NCI-H446 (cell line): ENCODE measurements at places on chromosomes 7 and 10.

DNA sequence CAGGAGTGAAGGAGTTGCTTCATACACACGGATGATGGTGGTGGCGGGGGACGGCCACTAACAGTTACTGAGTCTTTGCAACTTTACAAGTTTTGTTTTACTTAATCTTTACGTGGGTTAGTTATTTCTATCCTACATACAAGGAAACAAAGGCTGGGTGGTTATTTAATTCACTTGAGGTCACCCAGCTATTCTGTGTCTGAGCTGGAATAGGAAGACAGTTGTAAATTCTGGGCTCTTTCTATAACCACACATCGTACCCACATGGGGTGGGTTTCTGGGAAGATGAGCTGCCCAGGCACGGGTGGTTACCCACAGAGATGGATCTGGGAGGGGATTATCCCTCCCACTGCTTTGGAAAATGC is 137.9 kb downstream of the ANLN start:
- DNase-seq: no peak

DNA sequence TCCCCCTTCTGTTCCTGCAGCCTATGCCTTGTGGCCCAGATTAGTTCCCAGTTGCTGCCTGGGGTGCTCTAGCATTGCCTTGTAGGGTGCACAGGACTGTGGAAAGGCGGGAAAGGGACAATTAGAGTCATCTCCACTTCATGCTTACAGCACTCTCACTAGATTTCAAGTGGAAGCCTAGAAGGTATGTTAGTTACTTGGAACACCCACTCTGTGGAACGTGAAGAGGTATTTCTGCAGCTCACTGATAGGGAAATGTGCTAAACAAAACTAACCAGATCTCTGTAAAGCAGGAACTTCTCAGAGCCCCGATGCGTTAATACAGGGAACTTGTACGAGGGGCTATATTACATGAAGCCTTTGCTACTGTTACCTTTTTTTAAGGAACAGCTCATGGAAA is 19.4 kb downstream of the STMP1 start:
- no peak for DNase-seq

DNA sequence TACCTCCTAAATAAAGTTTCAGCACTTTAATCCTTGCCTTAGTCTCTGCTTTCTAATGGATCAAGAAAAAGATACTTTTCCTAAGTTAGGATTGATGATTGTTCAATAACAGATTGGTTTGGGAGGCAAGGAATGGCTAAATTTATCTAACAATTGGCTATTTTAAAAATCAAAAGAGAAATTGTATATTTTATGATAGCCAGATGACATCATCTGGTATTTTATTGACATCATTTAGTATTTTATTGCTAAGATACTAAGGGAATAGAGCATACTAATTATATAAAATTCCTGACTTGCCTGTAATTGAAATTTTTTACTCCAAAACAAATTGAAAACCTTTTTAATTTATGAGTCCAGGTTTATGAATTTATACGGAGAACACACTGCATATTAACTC is 19.3 kb upstream of the FAM13C start:
- no peak for DNase-seq

DNA sequence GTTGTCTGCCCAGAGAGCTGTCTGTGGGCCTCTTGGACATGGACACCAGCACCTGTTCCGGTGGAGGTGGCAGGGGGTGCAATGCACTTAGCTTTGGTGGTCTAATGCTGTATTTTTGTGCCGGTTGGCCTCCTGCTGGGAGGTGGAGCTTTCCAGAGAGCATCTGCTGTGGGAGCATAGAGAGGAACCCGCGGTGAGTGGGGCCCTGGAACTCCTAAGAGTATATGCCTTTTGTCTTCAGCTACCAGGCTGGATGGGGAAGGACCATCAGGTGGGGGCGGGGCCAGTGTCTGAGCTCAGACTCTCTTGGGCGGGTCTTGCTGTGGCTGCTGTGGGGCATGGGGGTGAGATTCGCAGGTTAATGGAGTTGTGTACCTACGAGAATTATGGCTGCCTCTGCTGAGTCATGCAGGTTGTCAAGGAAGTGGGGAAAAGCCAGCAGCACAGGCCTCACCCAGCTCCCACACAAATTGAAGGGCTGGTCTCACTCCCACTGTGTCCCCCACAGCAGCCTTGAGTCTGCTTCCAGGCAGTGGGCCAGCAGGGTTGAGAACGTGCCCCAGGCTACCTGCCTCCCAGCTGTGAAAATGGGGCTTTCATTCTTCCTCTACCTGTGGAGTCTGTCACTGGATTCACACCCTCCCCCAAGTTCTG is 29.0 kb downstream of the JAKMIP3 start:
- DNase-seq: no peak

DNA sequence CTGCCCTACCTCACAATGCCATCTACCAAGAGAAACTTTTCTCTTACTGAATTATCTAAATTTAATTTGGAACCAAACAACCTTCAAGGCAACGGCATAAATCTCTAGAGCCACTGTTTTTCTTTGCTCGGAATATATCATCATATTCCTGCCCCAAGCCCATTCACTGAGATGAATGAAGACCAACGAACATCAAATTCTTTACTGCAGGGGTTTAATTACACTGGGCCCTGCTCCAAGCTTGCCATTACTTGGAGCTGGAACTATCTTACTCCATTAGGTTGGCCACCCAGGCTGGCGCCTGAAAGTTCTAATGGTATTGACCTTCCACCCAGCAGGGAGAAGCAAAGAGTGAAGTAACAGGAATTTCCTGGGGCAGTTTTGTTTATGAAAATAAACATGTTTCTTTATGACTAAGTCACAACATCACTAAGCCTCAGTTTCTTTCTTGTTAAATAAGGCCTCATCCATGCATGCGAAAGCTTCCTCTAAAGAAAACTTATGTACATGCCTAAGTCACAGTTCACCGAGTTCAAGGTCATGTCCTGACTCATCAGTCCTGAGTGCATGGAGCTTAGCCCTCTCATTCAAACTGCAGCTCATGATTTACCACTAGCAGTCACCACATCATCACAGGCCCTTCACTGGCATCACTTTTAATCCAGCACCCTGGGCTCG is 42.1 kb upstream of the ANAPC16 start:
- peak; percentile 31 for DNase-seq

DNA sequence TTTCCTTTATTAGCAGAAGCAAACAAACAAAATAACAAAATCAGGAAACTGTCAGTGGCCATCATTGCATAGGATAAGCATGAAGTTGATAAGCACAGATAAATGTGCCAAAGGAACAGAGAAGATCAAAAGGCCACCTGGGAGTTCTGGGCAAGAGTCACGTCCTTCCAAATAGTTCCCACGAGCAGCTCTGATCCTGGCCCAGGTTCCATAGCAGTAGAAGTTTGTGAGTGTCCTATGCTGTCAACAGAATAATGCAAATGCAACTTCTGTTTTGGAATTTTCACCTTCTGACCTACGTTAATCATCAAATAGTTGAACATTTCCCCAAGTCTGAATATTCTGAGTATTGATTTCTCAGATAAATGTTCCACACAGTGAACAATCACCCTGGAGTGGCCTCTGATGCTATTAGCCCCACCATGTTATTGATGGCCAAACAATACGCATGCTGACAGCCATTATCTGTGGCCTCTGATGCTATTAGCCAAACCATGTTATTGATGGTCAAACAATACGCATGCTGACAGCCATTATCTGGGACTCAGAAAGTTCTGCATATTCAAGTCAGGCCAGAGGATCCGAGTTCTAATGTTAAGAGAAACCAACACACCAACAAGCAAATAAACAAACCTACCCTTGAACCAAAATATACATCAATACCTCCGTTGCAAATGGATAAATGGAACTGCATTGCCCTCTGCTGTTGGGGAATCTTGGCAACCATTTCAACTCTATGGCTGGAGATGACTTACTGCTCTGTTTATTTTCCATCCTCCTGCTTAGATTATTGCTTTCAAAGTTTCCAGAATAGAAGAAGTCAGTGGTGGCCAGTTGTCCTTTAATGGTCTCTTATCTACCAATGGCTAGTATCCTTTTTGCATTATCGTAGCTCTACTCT is 63.3 kb downstream of the MRC1 start:
- DNase-seq: peak; percentile 60

DNA sequence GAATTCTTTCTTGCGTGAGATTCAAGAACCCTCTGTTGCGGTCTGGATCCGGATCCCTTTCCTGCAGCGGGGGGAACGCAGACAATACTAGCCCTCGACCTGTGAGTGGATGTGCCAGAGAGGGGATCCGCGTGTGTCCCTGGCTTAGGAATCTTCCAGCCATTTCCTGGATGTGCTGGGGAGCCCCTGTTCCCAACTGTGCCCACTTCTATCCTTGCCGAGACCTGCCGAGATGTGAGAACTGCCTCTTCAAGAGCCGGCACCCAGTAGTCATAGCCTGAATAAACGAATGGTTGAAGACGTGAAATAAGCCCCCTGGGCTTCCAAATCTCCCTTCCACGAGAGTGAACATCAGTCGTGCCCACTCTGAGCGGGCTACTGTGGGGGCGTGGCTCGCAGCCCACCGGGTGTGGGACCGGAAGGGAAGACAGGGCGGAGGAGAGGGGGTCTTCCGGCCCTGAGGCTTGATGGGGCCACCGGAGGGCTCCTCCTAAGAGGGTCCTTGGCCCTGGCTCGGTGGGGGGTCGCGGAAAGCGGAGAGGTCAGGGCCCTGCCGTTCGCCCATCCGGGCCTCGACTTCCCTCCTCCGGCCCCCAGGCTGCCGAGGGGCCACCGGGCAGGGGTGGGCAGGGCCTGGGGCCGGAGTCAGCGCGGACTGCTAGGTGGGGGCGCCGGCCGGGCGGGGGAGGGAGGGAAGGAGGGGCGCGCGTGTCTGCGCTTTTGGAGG is 1.3 kb upstream of the CCDC136 start:
- no peak for DNase-seq

DNA sequence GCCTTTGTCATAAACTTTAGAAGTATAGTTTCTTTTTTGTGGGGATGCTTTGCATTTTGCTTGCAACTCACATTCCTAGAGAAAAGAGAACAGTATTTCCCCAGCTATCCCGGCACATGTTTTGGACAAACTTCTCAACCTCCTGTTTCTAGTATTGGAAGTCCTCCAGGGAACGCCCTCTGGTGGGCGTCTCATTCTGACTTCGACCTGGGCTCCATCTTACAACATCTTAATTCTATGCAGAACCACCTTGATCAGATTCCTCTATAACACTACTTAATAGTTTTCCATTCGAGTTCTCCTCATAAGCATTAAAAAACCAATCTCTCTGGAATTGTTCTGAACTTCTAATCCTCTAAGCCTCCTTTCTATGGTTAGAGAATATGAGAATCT is 139.5 kb upstream of the FZD8 start:
- no peak for DNase-seq

DNA sequence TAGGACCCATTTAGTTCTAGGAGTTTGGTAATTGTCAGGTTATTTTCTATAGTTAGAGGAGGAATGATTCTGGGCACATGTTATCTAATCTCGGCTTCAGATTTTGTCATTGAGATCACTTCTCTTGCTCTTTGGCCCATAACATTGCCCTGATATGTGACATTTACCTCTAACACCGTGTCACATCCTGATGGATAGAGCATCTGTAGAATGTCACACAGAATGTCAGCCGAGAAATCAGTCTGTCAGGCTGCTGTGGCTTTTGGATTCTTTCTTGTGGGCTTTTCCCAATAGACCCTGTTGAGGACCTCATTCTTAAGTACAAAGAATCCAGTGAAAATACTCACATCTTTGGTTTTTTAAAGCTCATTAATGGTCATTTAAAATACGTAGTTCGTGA is 142.4 kb downstream of the LRRC4 start:
- no peak for DNase-seq

GRCh38 chr7:2172311-2173188 is 60.2 kb downstream of the MAD1L1 start:
- DNase-seq: peak; percentile 76

DNA sequence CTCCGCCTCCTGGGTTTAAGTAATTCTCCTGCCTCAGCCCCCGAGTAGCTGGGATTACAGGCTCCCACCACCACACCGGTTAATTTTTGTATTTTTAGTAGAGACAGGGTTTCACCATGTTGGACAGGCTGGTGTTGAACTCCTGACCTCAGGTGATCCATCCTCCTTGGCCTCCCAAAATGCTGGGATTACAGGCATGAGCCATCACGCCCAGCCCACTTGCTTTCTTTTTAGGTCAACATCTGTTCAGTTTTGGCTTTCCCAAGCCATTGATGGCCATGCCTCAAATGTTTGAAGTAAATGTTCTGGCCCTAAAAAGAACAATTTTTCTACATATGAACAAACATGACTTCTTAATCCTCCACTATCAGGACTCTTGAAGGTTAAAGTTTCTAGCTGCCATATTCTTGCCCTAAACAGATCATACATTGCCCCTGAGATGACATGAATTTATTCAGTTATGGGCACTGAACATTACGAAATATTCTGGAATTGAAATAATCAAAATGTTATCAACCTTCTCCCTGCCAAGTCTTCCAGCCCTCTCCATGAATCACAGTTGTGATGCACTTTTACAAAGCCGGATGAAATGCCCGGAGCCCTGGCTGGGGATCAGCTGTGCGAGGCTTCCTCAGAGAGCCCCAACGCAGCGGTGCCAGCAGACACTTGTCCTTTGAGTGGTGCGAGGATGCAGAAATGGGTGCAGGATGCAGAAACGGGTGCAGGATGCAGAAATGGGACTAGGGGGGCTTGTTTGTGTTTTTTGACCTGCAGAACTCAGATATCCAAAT is 2.9 kb downstream of the MRLN start:
- no peak for DNase-seq

DNA sequence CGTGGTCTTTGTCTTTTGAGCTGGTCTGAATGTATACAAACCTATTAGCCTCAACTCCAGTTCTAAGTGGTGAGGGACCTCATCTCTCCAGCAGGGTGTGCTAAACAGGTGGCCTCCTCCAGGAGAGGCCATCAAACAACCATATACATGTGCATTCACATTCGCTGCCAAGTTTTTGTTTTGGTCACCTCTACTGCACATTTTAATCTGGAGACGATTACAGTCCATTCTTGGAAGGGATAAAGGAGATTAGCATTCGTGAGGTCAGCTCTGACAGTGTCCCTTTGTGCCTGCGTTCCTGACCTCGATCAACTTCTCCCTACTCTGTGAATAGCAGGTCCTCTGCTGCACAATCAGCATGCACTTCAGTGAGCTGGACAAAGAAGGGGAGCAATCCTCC is 60.8 kb downstream of the RHOBTB1 start:
- DNase-seq: no peak

GRCh38 chr10:125257521-125258108 is 97.3 kb upstream of the CTBP2 start:
- DNase-seq: no peak

DNA sequence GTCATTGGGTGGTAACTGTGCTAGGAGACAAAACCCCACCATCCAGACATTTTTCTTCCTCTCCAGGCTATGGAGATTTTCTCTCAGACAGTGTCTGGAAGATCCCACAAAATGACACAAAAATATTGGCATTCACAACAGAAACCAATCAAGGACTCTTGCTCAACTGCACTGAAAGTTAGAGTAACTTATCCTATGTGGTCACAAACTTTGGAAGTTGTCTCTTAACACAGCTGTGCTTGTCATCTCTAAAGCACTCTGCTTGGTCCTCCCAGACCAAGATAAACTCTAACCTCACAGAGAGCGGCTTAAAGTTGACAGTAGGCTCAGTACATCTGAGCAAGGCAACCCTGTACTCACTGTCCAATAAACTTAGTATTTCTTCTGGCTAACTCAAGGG is 74.9 kb downstream of the AKR1C4 start:
- no peak for DNase-seq
